Activated gamma-delta T cell (primary cell): ENCODE measurements at places on chromosomes 5 and 9.

- no peak for DNase-seq
These were observed 185.5 kb downstream of the DMRT2 start for GRCh38 chr9:1235650-1236049.

DNA sequence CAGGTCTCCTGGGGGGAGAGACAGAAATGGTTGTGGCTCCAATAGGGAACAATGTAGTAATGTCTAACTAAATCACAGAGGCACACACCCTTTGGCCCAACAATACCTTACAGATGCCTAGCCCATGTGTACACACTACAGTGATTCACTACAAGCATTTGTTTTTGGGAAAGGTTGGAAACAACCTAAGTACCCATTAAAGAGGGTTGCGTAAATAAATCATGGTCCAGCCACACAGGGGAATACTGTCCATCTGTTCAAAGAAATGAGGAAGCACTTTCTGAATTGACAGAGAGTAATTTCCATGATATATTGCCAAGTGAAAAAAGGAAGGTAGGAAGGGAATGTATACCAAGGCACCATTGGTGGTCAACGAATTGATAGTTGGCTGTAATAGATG, 22.0 kb upstream of the GTF3C5 start:
- no peak for DNase-seq

DNA sequence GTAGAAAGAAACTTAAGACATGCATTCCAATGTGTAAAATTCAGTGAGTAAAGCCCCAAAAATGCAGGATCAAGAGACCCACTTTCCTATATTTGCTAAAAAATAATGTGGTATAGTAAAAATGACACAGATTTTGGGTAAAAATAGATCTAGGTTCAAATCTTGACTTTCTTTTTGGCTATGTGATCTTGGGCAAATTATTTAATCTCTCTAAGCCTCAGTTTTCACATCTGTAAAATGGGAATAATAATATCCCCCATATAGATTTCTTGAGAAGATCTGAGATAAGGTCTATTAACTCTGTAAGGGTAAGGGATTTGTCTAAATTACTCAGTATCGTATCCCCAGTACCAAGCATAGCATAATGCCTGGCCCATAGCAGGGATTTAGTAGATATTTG, 172.3 kb downstream of the CARTPT start:
- no peak for DNase-seq

GRCh38 chr9:83220730-83221129, 157.8 kb upstream of the RASEF start:
- DNase-seq, result no peak

GRCh38 chr9:133773889-133774655, 35.9 kb upstream of the SARDH start:
- DNase-seq, result no peak
